Adrenal gland (tissue), 19 donors: ENCODE measurements at places on chromosomes 5 and 9. TPM values are rescaled to one million over a fixed set of nuclear protein-coding genes. Genes with fewer than 3 reads are reported as not detected.

HCN1 gene
- total RNA-seq = 1.4 TPM

GRCh38 chr5:31886206-31886605 lies 247.3 kb downstream of the PDZD2 start:
- no peak for DNase-seq

GRCh38 chr9:128504485-128505413 lies at the start of gene GLE1:
TSS of gene GLE1 (plus strand) at chr9:128504719. CDS start at chr9:128504806, 87 bp downstream.
- peak; percentile 96 for DNase-seq

DNA sequence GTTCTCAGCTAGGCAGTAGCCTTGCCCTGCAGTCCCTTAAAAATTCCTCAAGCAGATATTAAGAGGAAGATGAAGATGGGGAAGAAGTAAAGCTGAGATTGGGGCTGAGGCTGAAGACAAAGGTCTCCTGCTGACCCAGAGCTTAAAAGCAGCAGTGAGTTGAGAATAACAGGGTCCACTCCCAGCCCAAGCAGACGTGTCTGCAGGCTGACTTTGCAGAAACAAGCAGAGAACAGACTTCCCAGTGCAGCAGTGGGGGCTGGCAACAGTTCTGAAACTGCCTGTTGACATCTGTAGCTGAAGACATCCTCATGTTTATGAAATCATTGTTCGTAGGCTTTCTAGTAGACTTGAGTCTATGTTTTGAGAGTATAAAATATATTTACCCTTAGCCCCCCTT lies 1.1 kb downstream of the CTXN3 start:
- no peak for DNase-seq

GRCh38 chr9:98314381-98315066 lies 59.1 kb upstream of the TBC1D2 start:
- DNase-seq = no peak

DNA sequence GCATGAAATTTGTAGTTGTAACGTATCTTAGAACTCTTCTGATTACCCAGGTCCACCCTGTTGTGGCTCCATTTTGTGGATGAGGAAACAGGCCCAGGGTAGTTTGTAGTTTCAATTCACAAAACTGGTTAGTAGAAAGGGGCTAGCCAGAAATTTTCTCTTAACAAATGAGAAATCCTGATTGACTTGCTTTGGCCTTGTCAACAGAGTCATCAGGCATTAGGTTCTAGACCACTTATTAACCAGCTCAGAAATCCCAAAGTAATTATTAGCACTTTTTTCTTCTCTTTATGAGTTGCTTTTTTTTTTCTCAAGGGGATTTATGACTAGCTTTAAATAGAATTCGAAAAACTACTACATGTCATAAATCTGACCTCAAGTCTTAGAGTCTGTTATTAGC lies 160.2 kb downstream of the SH3GL2 start:
- no peak for DNase-seq

TMC1 gene
- 1.5 TPM for total RNA-seq

PALM2AKAP2 gene
- total RNA-seq = 24.9 TPM

GRCh38 chr9:136582977-136583735 lies 37.3 kb upstream of the NOTCH1 start:
- no peak for DNase-seq

DNA sequence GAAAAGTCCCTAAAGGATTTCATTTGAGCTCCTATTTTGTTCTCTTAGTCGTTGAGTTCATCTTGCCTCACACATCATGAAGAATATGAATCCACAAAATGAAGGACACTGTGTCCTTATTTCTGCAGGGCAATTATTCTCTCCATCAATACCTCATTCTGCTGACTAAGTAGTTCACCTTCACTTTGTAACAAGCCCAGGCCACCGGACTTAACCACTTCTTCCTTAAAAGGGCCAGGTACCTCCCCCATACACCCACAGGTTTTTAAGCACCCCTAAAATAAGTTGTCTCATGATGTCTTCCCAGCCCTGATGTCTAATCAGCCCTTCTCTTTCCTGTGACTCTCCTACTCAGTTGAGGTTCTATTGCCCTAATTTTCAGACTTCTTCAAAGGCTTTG lies 67.1 kb upstream of the PLPP6 start:
- DNase-seq = no peak

DNA sequence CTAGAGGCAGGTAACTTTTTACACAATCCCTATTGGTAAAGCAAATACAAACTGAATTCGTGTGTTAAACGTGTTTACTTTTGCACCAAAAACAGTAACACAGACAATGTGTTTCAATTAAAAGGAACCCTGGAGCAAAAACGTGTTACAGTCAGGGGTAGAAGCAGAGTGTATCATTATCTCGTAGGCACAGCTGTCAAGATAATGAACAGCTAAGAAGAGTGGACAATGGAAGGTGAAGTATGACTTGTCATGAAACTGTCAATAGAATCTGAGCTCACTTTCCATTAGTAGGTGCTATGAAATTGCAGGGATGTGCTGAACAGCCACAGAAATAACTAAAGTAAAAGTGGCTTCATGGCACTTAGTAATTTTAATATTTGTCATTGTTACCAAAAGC lies 1229.8 kb upstream of the WWC1 start:
- DNase-seq = no peak

KCNV2 gene
- not detected for total RNA-seq

GEMIN5 gene
- total RNA-seq = 19.2 TPM

DNA sequence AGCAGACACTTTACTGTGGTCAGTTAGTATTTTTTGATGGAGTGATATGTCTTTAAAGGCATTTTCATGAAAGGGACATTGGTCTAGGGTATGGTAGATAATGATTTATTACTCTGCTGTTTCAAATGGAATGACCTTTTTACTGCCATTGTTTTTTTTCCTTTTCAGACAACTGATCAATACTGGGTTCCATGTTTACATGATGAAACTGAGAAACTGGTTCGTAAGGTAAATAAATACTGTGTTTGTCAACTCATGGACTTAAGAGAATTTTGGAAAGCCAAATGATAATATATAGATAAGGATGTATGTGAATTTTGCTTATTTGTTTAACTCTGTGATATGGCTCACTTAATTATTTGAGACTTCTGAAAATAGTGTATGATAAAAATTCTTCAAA lies 35.5 kb downstream of the VPS13A start:
- no peak for DNase-seq

GRCh38 chr9:127903557-127904475 lies 4.4 kb upstream of the ST6GALNAC6 start:
- DNase-seq = peak; percentile 68

- no peak for DNase-seq
These were observed 36.4 kb upstream of the SIMC1 start for GRCh38 chr5:176201811-176202210.

DNA sequence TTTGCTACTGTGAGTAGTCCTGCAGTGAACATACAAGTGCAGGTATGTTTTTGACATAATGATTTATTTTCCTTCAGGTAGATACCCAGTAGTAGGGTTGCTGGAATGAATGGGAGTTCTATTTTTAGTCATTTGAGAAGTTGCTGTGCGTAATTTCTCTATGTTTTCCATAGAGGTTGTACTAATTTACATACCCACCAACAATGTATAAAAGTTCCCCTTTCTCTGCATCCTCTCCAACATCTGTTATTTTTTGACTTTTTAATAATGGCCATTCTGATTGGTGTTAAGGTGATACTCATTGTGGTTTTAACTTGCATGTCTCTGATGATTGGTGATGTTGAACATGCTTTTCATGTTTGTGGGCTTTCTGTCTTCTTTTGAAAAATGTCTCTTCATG lies 64.7 kb upstream of the CTSL start:
- no peak for DNase-seq

ZNF782 gene
- total RNA-seq = 6.6 TPM

SPOUT1 gene
- total RNA-seq = 18.5 TPM

- peak; percentile 74 for DNase-seq
These were observed 19.2 kb downstream of the SIL1 start for GRCh38 chr5:139178935-139179334.

RXRA gene
- total RNA-seq = 5.5 TPM

DNA sequence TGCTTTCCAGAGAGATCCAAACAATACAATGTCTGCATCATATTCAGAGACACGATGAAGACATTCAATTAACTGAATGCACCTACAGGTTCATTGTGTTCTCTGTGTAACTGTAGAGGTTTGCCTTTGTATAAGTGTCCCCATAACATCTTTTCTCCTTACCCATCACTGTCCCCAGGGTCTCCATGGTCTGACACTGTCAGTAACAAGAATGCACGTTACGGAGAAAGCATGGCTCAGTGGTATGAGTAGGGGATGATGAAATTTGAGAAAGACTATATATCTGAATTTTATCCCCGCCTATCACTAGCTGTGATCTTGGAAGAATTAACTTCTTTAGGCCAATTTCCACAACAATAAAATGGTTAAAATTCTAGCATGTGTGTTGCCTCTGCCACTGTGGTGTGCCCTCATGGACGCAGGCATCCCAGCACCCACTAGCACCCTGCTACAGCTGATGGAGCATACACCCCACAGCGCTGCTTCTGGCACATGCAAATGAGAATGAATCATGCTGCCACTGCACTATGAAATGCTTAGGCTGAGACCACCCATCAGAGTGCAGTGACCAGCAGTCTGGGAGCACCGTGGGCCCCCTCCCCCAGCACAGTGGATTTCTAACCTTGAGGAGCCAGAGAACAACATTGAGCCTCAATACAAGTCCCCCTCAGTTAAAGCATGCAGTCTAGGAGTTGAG lies 54.3 kb downstream of the RGMB start:
- no peak for DNase-seq
